ENCODE measurements at places on chromosomes 6 and 20.

DNA sequence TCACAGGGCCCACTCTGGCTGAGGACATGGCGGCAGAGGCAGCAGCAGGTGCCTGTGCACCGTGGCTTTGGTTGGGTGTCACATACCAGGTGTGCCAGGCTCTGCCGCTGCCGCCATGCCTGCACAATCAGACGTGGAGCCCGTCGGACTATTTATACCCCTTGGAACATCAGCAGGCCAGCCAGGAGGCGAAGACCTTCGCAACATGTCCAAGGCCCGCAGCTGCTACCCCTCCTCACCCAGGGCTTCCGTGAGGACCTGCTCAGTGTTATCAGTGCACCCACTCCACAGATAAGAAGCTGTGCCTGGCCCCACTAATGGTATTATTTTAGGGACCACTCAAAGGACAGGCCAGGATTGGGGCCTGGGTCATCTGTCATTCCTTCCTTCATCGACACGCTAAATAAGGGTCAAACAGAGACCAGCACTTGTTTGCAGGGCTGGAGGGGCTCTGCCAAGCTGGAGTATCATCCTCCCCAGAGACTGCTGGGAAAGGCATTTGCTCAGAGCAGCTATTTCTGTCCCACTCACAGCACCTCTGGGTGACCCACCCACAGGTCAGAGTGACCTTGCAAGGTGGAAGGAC lies 109.2 kb downstream of the BMP7 start:
- DNase-seq = no peak

DNA sequence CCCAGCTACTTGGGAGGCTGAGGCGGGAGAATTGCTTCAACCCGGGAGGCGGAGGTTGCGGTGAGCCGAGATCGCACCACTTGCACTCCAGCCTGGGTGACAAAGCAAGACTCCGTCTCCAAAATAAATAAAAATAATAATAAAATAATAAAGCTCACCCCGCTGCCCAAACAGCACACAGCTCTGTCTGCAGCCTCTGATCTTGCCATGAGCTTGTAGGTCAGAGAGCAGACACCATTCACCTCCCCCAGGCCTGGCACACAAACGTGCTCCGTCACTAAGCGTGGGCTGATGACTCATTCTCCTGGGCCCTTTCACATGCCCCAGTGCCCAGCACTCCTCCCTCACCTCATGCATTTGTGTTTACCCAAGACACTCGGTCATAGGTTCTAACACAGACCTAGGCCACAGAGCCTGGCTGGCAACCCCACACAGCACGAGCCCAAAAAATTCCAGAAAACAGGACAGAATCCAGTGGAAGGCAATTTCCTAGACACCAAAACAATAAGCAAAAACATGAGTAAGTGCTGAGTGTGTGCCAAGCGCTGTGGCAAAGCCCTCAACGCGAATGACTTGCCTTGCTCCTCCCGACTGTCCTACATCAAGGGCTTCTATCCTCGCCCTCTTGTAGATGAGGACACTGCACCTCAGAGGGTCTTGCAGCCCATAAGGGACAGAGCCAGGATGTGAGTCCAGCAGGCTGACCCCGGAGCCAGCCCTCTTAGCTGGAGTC lies 18.0 kb downstream of the ATP9A start:
- peak; percentile 18 for DNase-seq

DNA sequence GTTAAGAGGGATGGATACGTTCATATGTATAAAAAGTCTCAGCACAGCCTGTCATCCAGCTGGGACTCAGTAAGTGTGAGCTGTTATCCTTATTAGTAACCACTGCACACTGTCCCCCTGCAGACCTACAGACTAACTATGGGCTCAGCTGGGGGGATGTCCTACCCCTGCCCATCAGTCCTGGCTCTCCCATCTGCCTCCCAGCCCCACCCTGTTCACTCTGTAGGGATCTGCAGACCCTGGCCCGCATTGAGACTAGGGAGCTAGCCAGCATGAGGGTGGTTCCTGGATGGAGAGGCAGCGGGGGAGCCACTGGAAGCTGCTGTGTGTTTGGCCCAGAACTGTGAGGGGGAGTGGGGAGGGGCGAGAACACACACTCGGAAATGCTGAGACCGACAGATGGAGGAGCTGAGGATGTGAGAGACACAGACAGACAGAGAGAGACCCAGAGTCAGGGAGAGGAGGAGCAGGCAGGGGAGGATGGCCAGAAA lies 17.1 kb downstream of the XKR7 start:
- DNase-seq = no peak

DNA sequence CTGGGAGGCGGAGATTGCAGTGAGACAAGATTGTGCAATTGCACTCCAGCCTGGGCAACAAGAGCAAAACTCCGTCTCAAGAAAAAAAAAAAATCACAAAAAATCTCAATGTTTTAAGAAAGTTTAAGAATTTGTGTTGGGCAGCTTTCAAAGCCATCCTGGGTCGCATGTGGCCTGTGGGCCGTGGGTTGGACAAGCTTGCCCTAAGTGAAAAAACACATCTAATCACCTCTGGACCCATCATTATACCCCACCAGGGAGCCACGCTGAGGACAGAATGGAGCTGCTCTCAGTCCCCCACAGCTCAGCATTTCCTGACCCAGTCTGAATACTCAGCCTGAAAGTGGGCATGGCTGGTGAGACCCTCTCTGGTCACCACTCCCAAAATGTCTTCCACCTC lies 129.3 kb downstream of the PRND start:
- no peak for DNase-seq

DNA sequence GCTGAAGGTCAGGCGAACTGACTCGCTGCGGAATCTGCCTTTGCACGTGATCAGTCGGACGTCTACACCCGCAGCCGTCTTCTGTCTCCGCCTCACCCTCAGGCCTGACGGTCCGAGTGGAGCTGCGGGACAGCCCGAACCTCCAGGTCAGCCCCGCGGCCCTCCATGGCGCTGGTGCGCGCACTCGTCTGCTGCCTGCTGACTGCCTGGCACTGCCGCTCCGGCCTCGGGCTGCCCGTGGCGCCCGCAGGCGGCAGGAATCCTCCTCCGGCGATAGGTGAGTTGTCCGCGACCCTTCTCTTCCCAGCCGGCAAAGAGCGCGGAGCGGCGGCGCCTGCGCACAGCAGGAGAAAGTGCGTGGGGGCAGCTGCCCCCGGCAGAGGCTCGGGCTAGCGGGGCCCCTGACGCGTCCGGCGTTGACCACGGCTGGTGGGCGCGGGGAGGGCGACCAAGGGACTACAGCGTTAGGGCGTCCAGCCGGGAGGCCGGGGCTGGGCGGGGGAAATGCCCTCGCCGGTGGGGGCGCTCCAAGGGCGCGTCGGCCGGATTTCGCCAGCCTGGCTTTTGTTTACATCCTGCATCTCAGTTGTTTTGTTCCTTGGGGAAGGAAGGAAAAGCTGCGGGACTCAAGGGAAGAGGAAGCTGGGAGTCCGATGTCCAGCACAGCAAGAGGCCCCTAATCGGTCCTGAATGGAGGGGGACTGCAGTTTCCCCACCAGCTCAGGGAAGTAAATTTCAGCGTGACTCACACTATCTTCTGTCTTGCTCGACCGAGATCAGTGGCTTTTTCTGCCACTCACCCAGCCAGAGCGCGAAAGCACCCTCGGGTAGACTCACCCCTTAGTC lies at the start of gene SMPDL3A:
TSS of gene SMPDL3A (plus strand) at position 77 of the 846 bp plus-strand sequence. CDS start at position 166, 89 bp downstream.
- DNase-seq = peak; percentile 94

- DNase-seq = no peak
Measured at GRCh38 chr20:3248993-3249347, 10.0 kb upstream of the SLC4A11 start.

GRCh38 chr20:20608641-20609040 lies 103.8 kb downstream of the RALGAPA2 start:
- no peak for DNase-seq

DNA sequence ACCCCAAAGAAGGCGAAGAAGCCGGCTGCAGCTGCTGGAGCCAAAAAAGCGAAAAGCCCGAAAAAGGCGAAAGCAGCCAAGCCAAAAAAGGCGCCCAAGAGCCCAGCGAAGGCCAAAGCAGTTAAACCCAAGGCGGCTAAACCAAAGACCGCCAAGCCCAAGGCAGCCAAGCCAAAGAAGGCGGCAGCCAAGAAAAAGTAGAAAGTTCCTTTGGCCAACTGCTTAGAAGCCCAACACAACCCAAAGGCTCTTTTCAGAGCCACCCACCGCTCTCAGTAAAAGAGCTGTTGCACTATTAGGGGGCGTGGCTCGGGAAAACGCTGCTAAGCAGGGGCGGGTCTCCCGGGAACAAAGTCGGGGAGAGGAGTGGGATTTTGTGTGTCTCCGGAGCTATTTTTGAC lies 69.6 kb downstream of the HFE start:
- DNase-seq = peak; percentile 78

GRCh38 chr6:144153971-144154370 lies 3.7 kb downstream of the STX11 start:
- no peak for DNase-seq

DNA sequence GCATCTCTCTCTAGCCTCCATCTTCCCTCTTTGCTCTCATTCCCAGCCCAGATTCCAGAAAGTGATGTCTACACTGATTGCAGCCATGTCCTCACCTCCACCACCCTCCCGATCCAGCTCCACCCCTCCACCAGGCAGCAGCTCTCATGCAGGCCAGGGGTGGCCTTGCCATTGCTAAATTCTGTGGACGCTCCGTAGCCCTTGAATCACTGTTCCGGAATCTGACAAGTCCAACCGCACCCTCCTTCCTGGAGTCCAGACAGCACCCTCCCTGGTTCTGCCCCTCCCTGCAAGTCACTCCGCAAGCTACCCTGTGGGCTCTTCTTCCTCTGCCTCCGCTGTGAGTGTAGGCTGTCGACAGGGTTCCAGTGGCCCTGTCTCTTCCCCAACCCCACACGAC lies 26.2 kb downstream of the TNXB start:
- no peak for DNase-seq

DNA sequence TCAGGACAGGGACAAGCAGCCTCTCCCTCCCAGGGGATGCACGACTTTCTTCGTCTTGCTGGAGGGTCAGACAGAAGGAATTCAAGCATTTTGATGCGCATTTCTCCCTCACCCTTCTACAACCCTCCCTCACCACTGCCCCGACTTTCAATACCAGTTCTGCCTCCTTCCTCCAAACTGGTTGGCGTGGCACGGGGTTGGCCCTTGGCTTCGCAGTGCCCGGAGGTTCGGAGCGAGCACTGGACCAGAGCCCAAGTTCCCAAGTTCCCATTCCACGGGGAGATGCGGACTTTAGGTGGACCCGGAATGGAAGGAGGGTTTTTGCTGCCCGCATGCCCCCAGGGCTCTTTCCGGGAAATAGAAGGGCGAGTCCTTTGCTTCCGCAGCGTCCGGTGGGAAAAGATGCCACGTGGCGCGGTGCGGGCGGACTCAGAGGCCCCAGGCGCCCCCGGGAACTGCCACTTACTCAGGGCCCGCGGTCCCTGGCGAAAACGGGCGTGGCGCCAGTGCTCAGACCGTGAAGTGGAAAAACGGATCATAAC lies 8.0 kb upstream of the LAMP5 start:
- DNase-seq = no peak

- DNase-seq = no peak
Measured at GRCh38 chr20:24039196-24039595, 50.6 kb upstream of the GGTLC1 start.

DNA sequence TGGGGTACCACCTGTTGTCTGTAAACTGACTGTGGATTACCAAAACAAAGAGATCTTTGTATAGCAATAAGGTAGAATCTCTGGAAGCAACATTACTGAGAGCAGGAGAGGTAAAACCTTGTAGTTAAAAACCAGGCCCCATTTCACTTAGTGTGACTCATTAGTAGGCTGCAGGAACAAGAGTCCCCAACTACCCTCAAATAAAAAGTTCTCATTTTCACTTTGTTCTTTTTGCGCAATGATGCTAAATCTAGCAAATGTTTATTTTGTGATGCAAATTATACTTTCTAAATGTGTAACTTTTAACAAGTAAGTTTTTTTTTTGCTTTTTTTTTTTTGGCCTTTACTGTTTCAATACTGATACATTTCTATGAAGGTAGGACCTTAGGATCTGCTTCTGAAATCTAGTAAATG lies 67.1 kb downstream of the ESF1 start:
- DNase-seq = no peak

GRCh38 chr6:139337830-139338229 lies 36.6 kb downstream of the CITED2 start:
- no peak for DNase-seq

DNA sequence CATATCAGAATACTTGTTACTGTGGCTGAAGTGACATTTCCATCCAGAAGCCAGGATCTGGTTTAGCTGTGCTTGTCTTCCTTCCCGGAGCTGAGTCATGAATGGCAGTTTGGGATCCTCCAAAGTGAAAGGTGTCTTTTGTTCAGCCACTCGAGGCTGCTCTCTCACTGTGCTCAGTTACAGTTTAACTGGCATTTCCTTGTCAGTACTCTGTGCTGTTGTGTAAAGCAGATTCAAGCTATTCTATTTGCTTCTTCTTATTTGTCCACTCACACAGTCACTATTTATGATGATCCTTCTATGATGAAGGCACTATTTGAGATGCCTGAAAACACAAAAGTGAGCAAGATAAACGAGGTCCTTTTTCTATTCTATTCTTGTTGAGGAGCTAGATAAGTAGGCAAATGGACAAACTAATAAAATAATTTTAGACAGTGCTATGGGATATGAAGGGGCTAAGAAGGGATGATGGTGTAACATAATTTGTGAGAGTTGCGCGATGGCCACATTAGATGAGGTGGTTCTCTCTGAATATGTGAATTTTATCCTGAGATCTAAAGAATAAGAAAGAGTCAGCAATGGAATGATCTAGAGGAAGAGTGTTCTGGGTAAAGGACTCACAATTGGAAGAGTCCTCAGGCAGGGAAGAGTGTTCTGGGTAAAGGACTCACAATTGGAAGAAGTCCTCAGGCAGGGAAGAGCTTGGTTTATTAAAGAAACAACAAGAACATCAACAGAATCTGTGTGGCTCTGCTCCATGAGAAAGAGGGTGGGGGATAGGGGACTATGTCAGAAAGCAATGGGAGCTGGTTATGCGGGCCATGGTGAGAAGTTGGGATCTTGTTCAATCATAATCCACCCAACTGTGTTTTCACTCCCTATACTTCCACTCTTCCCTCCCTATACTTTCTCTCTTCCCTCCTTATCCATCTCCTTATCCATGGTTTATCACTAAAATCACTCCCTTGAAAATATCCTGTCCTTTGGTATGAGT lies 40.1 kb downstream of the CYP24A1 start:
- no peak for DNase-seq

DNA sequence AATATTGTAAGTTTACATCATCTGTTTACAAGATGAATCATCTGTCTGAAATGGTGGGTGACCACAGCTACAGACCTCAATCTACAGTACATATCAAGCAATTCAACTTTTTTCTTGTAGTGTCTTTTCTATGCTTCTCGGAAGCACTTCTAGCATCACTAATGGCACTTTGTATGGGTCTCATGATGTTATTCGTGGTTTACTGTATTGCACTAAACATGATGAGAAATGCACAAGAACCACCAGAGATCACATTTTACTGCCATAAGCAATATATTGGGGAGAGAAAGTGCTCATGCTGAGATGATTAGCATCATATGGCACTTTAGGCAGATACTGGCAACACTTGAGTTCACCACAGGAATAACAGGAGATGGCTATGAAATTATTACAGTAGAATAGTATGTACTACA lies 15.4 kb upstream of the BTBD3 start:
- peak; percentile 19 for DNase-seq

GRCh38 chr6:53042112-53042511 lies 23.1 kb upstream of the FBXO9 start:
- no peak for DNase-seq

All from NCI-H1417 (cell line).